Fibroblast of villous mesenchyme (primary cell): ENCODE measurements at places on chromosomes 16 and 17. TPM values are rescaled to one million over a fixed set of nuclear protein-coding genes. Genes with fewer than 3 reads are reported as not detected.

The KRTAP1-1 gene
- total RNA-seq: not detected in 2 replicates

The PIRT gene
- not detected in 2 replicates for total RNA-seq

The TAT gene
- total RNA-seq: under 0.01 TPM in 1 of 2 replicates, not detected in the other

The GCGR gene
- total RNA-seq: not detected in 2 replicates

The TVP23C gene
- total RNA-seq: 45.4 and 52.7 TPM in 2 replicates

The SMG6 gene
- total RNA-seq: 50.5 and 60.6 TPM in 2 replicates

The NOS2 gene
- total RNA-seq: not detected in 2 replicates

The TNFRSF17 gene
- total RNA-seq: not detected in 2 replicates

The PRSS53 gene
- total RNA-seq: 1.7 and 1.9 TPM in 2 replicates

The CD300E gene
- not detected in 2 replicates for total RNA-seq

The XAF1 gene
- total RNA-seq: 45.8 and 58.3 TPM in 2 replicates

The SEPTIN12 gene
- not detected in 2 replicates for total RNA-seq

The PRAC2 gene
- total RNA-seq: not detected in 2 replicates

The PMFBP1 gene
- under 0.01 and 0.32 TPM in 2 replicates for total RNA-seq

The AANAT gene
- total RNA-seq: not detected in 2 replicates

The JPH3 gene
- total RNA-seq: not detected in 2 replicates

The METTL9 gene
- total RNA-seq: 166 and 169 TPM in 2 replicates

The MYH11 gene
- total RNA-seq: under 0.01 and 0.64 TPM in 2 replicates

The TVP23A gene
- not detected in 2 replicates for total RNA-seq

The PLA2G10 gene
- total RNA-seq: not detected in 2 replicates

The EVI2B gene
- under 0.01 TPM in 2 replicates for total RNA-seq

The KRTAP1-5 gene
- total RNA-seq: 11.0 and 16.4 TPM in 2 replicates

The HP gene
- total RNA-seq: not detected in 2 replicates
